Thymus (tissue), 14 donors: ENCODE measurements at places on chromosomes 12 and 14.
A peak's percentile ranks its signal among the peaks of the same experiment; 100 is the strongest.

DNA sequence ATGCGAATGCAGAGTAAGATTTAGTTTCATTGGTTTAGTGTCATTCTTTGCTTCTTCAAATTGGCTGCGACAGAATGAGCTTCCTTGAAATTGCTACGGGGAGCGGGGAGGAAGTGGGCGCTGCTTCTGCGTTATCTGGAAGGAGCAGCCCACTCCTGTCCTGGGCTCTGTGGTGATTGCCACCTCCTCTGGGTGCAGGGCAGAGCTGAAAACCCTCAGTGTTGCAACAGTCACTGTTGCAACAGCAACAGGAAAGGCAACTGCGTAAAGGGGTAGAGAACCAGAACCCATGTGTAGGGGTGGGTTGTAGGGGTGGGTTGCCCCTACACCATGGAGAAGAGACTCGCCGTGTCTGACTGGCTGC is 57.7 kb downstream of the MAX start:
- H3K4me3 ChIP-seq, result no peak overlapping the region
- H3K4me1 ChIP-seq, result no peaks in the 10 kb centered on the region
- peak overlapping the region; percentile 66 for H3K27ac ChIP-seq
- no peaks in the 10 kb centered on the region for H3K27me3 ChIP-seq
- peak; percentile 45 for DNase-seq

DNA sequence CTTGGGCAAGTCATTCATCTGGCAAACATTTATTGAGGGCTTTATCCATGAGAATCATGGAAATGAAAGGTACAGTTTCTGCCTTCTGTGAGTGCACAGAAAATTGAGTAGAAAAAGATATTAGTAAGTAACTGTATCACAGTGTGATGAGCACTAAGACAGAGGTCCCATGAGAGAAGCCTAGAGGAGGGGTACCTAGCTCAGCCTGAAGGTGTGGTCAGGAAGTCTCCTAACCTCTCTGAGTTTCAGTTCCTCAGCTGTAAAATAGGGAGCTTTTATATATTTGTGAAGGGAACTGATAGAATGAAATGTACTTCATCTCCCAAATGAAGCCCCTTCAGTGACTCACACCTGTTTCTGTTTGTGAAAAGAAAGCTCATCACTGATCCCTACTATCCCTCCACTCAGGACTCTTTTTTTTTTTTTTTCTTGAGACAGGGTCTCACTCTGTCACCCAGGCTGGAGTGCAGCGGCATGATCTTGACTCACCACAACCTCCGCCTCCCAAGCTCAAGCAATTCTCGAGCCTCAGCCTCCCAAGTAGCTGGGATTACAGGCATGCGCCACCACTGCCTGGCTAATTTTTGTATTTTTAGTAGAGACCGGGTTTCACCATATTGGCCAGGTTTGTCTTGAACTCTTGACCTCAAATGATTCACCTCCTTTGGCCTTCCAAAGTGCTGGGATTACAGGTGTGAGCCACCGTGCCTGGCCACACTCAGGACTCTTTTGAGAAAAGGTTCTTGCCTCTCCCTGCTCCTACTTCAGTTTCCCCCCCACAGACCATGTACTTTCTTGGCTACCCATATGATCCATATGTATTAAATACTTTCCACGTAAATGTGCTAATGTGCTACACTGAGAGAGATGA is 93.7 kb upstream of the FUT8 start:
- H3K4me3 ChIP-seq, result no peak overlapping the region
- H3K4me1 ChIP-seq, result peaks cover 3% of the 10 kb centered on the region
- H3K27ac ChIP-seq, result no peak overlapping the region
- H3K36me3 ChIP-seq, result peaks cover 3% of the 10 kb centered on the region

GRCh38 chr12:9810671-9811070 is 16.6 kb upstream of the KLRF1 start:
- no peaks in the 10 kb centered on the region for H3K27me3 ChIP-seq
- peaks cover 5% of the 10 kb centered on the region for H3K4me1 ChIP-seq
- H3K36me3 ChIP-seq, result no peaks in the 10 kb centered on the region

DNA sequence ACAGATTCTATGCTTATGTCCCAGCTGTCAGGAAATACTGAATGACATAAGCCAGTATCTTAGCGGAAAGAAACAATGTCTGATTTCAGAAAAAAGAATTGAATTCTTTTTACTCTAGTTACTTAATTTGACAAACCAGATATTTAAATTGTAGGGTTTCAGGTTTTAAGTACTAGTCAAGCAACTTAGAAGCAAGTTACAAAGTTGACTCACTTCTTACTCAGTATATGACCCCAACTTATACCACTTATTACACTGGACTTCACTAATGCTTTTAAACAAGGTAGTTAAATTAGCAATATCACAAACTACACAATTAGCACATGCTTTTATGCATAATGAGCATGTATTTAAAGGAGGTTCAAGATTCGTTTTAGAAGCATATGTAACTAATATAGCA is 7.1 kb downstream of the GMFB start:
- H3K4me1 ChIP-seq, result peaks cover 1% of the 10 kb centered on the region
- DNase-seq, result no peak
- H3K27ac ChIP-seq, result no peak overlapping the region
- H3K36me3 ChIP-seq, result peaks cover 20% of the 10 kb centered on the region

GRCh38 chr12:127785540-127785939 is 481.4 kb upstream of the TMEM132C start:
- no peak overlapping the region for H3K4me3 ChIP-seq
- H3K27ac ChIP-seq, result no peak overlapping the region
- no peak for DNase-seq
- H3K27me3 ChIP-seq, result no peaks in the 10 kb centered on the region

GRCh38 chr12:104974626-104975290 is 11.4 kb upstream of the NOPCHAP1 start:
- H3K27ac ChIP-seq, result no peak overlapping the region
- no peak overlapping the region for H3K4me3 ChIP-seq

DNA sequence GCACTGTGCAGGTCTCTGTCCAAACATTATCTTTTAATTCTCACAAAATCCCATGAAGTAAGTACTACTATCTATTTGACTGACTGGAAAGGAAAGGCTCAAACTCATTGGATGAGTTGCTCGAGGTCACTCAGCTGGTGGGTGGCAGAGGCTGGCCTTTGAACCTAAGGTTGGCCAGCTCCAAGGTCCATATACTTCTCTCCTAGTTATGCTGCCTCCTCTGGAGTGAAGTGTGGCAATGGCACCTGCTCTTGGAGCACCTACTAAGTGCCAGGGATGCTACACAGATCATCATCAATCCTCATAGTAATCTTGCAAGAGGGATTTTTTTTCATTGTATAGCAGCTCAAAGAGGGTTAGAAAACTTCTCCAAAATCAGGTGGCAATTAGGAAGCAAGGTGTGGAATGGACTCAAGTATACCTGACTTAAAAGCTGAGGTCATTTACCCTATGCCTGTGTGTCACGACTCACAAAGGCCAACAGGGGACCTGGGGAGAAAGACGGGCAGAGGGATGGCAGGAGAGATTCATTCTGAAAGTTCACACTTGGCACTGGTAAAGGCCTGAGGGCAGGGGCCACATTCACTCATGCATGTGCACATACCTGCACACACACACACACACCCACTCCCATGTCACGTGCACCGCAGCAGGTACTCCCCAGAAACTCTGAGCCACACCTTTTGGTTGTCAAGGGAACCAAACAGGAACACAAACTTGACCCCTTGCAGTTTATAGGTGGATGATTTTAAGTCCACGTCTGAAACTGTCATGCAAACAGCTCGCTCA is 146.4 kb downstream of the FOXN3 start:
- no peak for DNase-seq
- no peak overlapping the region for H3K27ac ChIP-seq
- H3K4me3 ChIP-seq, result no peak overlapping the region
- no peaks in the 10 kb centered on the region for H3K27me3 ChIP-seq
- peaks cover 10% of the 10 kb centered on the region for H3K36me3 ChIP-seq

- peaks cover 41% of the 10 kb centered on the region for H3K27me3 ChIP-seq
- H3K27ac ChIP-seq, result no peak overlapping the region
- DNase-seq, result no peak
- no peaks in the 10 kb centered on the region for H3K36me3 ChIP-seq
- no peaks in the 10 kb centered on the region for H3K4me1 ChIP-seq
- H3K4me3 ChIP-seq, result no peak overlapping the region
These were observed 884 bp upstream of the TMEM132C start for GRCh38 chr12:128266086-128266485.

DNA sequence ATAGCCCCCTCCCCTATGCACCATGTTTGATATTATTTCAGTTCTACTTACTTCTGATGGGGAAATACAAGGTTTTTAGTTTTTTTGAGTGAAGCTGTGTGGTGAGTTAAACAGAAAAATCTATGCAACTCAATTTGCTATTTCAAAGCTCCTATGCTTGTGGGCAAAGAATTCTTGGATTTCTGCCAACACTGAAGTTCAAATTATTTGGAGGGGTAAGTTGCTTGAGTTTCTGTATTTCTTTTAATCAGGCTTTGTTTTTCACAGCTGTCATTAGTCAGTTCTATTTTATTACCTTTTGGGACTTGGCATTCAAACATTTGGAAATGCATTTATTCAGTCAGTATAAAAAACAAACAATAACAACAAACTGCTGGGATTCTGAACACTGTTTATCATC is 407.5 kb upstream of the MGAT4C start:
- H3K27me3 ChIP-seq, result no peaks in the 10 kb centered on the region
- no peak overlapping the region for H3K27ac ChIP-seq
- no peak for DNase-seq
- no peaks in the 10 kb centered on the region for H3K4me1 ChIP-seq

- peaks cover 36% of the 10 kb centered on the region for H3K36me3 ChIP-seq
- H3K27me3 ChIP-seq, result no peaks in the 10 kb centered on the region
- H3K4me3 ChIP-seq, result no peak overlapping the region
- DNase-seq, result no peak
- H3K4me1 ChIP-seq, result no peaks in the 10 kb centered on the region
These were observed 18.6 kb downstream of the GSTZ1 start for GRCh38 chr14:77339407-77339806.

DNA sequence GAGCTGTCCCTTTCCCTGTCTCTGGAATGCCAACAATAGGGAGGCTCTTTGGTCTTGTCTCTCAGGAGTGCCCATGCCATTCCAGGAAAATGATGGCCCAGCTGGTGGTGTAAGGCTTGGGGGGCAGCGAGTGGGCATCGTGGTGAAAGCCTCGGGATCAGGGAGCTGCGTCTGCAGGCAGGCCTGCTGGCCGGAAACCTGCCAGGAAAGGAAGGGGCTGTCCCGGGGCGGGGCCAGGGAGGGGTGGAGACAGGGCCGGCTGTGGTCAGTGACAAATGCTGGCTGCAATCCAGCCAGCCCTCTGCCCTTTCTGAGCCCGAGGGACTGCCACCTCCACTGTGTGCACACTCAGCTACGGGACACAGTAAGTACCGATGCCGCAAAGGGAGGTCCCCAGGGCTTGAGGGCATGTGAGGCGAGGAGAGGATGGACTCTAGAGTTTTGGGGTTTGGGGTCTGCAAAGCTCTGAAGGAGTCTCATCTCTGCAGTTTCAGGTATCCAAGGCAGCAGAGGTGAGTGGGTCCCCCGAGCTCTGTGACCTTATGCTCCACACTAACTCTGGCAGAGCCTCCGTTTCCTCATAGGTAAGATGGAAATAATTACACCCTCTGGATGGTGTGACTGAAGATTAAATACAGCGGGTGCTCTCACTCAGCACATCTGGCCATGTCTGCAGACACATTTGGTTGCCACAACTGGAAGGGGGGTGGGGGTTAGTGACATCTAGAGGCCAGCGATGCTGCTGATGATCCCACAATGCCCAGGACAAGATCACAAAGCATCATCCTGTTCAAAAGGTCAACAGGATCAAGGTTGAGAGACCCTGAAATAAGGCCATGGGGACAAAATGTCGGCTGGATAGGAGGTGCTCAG is at the start of gene SERPINA5:
SERPINA5 (plus strand) TSS at position 300 of the 873 bp plus-strand sequence. CDS start 5,937 bp downstream, outside the sequence.
- no peaks in the 10 kb centered on the region for H3K4me1 ChIP-seq
- H3K36me3 ChIP-seq, result no peaks in the 10 kb centered on the region

DNA sequence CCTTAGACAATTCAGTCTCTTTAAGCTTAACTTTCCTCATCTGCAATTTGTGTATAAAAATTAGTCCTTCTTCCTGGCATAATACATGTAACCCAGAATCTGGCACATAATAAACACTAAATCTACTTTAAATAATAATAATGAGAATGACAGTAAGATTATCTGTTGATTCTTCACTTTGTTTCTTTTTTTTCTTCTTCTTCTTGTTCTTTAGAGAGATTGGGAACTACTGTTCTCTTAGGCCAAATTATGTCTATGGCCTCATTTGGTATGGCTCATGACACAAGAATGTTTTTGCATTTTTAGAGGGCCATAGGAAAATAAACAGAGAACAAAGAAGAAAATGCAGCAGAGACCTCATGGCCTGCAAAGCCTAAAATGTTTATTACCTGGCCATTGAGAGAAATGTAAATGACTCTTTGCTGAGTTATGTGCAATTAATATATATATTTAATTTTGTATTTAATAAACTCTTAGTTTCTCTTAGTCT is 275.8 kb downstream of the SLC6A15 start:
- H3K27ac ChIP-seq, result no peak overlapping the region
- no peaks in the 10 kb centered on the region for H3K36me3 ChIP-seq
- DNase-seq, result no peak
- H3K4me1 ChIP-seq, result no peaks in the 10 kb centered on the region

- DNase-seq, result no peak
- H3K27ac ChIP-seq, result no peak overlapping the region
- no peaks in the 10 kb centered on the region for H3K36me3 ChIP-seq
- no peaks in the 10 kb centered on the region for H3K4me1 ChIP-seq
- H3K27me3 ChIP-seq, result no peaks in the 10 kb centered on the region
These were observed 1.8 kb downstream of the PXMP2 start for GRCh38 chr12:132689227-132689626.

GRCh38 chr14:95218006-95218405 is 60.7 kb upstream of the DICER1 start:
- no peak overlapping the region for H3K4me3 ChIP-seq
- H3K27me3 ChIP-seq, result no peaks in the 10 kb centered on the region
- no peaks in the 10 kb centered on the region for H3K36me3 ChIP-seq
- DNase-seq, result no peak

- H3K4me1 ChIP-seq, result peaks cover 5% of the 10 kb centered on the region
- H3K27ac ChIP-seq, result no peak overlapping the region
- no peak overlapping the region for H3K4me3 ChIP-seq
These were observed 141.6 kb upstream of the MAX start for GRCh38 chr14:65243766-65244442.

DNA sequence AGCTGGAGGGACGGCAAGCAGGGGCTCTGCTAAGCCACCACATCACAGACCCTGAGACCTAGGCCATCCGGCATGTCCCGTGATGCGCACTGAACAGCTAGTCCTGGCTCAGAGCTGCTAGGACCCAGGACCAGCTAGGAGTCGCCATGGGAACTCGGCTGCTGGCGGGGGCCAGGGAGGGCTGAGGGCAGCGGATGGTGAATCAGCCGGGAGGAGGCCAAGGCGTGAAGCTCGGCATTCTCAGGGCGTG is 5.1 kb downstream of the AHNAK2 start:
- no peak overlapping the region for H3K27ac ChIP-seq
- H3K27me3 ChIP-seq, result peaks cover 54% of the 10 kb centered on the region
- DNase-seq, result no peak
- H3K4me1 ChIP-seq, result peaks cover 4% of the 10 kb centered on the region

GRCh38 chr12:105225505-105226015 is 10.4 kb downstream of the APPL2 start:
- H3K27me3 ChIP-seq, result no peaks in the 10 kb centered on the region
- no peak overlapping the region for H3K4me3 ChIP-seq
- peaks cover 4% of the 10 kb centered on the region for H3K4me1 ChIP-seq
- no peak for DNase-seq
- H3K27ac ChIP-seq, result no peak overlapping the region

- no peak for DNase-seq
- H3K36me3 ChIP-seq, result no peaks in the 10 kb centered on the region
- H3K4me3 ChIP-seq, result no peak overlapping the region
- H3K4me1 ChIP-seq, result no peaks in the 10 kb centered on the region
- no peaks in the 10 kb centered on the region for H3K27me3 ChIP-seq
These were observed 51.7 kb downstream of the PPP1R12A start for GRCh38 chr12:79883216-79883615.
